ENCODE measurements at places on chromosomes 2 and 18.

DNA sequence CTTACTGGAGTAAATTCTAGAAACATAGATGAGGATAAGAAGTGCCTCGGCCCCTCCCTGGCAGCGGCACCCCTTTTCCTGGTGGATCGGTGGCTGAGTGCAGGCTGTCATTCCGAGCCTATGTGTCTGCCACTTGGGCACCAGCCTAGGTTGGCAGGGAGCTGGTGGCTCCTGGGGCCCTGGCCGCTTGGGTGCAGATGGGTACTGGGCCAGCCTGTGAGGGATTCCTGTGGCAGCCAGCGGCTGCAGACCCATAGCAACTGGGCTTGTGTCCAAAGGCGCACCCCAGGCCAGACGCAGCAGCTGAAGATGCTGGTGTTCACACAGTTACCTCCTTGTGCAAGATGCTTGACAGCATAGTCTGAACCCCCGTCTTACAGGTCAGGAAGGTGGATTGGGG is 2.8 kb downstream of the SNORC start:
- DNase-seq = no peak

- DNase-seq = no peak
Observed at GRCh38 chr18:21307578-21307977, 65.5 kb downstream of the GREB1L start.

DNA sequence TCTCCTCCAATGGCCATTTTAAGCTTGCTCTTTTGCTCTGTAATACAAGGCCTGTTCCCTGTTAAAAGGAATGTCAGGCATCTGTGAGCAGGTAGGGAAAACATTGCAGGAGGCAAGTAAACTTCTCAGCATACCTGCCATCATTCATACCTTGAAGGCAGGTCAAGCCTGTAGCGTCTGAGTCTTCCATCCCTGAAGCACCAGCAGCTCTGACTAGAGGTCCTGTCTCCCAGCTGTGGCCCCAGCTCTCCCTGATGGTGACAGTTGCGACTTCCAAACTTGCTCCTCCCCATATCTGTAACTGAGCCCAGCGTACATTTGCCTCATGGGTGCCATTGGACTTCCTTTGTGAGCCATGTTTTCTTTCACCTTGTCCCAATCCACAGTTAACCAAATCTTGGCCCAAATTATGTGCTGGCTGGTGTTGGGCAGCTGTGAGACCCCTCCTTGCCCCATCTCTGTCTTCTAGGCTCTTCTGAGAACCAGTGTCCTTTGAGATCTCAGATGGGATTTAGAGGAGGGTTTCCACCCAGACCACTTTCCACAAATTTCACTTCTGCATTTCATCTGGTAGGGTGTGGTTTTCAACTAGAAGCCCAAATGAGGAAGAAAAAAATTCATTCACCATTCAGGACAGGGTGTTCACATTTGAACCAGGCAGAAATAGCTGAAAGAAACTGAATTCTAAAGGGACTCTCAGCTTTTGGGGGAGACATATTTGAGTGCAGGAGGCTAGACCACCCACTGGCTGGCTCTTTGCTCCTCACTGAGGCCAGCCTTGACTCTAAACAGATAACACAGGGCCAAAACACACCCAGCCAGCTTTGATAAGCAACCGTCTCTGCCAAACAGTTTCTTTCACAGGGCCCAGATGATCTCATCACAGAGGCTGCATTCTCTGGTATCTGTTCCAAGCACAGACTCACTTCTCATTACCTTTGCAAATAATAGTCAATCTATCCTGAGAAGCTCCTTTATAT is 66.4 kb upstream of the MSH2 start:
- DNase-seq = no peak

GRCh38 chr18:32264401-32264800 is 74.6 kb downstream of the MEP1B start:
- DNase-seq = no peak

DNA sequence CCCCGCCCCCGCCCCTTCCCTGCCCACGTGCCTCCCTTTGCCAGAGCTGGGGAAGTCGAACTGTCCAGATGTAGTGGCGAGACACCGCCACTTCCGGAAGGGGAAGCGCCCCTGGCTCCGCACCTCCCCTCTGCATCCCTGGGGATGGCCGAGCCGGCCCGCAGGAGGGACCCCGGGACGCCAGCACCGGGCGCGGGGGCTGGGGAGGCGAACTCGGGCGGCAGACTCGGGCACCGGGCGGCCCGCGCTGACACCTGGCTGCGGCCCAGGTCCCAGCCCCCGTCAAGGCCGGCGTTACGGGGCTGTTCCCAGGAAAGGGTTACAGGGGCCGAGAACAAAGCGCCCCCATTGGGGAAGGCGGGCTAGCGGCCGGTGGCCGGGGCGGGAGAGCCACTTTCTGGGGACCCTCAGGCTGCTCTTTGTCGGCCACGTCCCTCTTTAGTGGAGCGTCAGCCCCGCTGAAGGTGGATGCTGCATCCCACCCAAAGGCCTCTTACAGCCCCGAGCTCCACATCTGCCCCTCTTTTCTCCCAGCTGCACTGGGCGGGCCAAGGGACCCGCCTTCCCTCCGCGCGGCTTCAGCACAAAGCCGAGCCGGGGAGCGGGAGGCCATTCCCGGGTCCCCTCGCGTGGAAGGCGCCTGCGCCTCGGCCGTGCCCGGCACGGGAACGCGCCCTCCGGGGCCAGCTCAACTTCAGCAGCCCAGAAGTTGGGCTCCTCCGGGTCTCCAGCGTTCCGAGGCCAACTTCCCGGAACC is 1.3 kb downstream of the SDC1 start:
- DNase-seq = peak; percentile 4

DNA sequence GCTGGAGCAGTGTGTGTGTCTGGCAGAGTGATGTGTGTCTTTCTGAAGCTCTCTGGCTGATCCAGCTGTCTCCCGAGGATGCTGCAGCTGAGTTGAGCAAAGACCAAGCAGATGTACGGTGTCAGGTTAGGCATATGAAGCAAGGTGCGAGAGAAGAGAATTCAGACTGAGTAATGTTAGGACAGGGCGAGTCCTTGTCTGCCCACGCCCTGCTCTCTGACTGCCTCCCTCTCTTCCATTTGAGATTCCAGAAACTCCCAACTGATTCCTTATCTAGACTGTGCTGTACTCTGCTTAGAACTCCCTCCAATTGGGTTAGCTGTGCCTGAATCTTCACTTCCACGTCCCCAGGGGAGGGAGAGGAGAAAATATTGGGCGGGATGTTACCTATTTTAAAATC is 25.7 kb upstream of the LPIN1 start:
- no peak for DNase-seq

GRCh38 chr2:229265727-229266126 is 5.4 kb downstream of the PID1 start:
- DNase-seq = no peak

- no peak for DNase-seq
Observed at GRCh38 chr2:200450288-200450687, 59.6 kb downstream of the KCTD18 start.

GRCh38 chr2:83103613-83104012 is 1355.5 kb downstream of the SUCLG1 start:
- DNase-seq = no peak

DNA sequence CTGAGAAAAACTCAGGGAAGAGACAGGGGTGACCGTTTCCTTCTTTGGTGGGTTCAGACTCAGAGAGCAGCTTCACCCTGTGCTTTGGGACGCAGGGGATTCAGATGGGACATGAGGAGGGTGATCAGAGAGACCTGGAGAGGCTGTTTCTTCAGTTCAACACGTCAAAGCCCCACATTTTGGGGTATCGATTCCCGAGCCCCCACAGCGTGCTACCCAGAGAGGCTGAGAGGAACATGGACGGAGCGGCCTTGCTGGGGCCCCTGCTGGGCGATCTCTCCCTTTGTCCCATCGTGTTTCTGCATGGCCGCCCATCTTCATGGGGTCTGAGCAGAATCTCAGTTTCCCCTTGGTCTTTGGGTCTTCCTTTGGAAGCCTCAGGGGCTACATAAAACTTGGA is 38.2 kb upstream of the PXDN start:
- no peak for DNase-seq

- peak; percentile 24 for DNase-seq
Observed at GRCh38 chr2:88483200-88483599, 30.7 kb upstream of the FOXI3 start.

DNA sequence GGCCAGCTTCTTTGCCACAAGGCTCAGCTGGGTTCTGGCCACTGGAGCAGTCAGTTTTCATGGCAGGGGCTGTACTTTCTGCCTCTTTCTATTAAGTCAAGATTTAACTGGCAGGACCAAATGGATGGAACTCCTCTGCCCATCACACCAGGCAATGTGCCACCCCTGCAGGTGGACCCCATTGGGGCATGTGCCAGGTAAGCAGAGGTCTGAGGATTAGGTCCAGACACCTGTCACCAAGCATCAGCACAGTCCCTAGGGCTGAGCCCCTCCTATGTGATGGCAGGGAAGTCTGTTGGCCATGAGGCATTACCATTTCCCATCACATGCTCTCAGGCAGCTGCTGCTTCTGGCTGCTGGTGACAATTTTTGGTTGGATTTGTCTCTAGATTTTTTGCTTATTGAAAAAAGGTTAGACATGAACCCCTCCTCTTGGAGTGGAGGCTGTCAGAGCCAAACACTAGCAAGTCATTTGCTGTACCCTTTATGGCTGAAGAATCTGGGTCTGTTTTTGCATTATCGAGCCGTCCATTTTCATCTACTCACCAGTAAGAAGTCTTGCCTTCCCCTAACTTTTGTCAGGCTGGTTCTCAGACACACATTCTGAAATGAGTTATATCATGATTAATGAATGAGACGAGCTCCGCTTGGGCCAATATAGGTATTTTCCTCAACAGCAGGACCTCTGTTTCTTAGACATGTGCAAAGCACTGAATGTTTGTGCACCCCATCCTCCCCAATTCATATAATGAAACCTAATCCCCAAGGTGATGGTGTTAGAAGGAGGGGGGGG is 328.0 kb downstream of the TSN start:
- no peak for DNase-seq

GRCh38 chr2:162221064-162221463 is 22.2 kb downstream of the FAP start:
- no peak for DNase-seq

GRCh38 chr18:407626-408224 is 92.8 kb downstream of the COLEC12 start:
- no peak for DNase-seq

DNA sequence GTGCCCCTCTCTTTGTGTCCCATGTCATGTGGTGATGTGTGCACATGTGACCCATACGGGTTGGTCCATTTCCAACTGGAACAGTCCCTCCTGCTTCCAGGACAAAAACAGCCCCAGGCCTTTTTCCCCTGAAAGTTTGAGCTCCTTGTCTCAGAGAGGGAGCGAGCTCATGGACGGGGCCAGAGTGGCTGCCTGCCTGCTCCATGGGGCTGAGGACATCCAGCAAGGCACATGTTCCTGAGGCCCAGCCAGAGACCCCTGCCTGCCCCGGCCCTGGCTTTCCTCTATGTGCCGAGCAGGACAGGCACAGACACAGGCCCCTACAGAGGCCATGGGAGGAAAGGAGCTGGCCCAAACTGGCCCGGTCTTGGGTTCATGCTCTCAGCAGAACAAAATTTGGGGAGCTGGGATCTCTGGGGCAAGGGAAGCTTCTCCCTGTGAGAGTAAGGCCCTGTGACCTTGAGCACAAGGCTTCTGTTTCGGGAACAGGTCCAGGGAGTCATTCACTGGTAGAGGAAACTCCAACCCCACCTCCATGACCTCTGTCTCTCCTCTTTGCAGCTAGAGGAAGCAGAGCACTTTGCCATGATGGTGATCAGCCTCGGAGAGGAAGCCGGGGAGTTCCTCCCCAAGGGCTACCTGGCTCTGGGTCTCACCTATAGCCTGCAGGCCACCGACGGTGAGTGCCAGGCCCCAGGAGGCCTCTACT is 105.8 kb upstream of the MCFD2 start:
- DNase-seq = no peak

DNA sequence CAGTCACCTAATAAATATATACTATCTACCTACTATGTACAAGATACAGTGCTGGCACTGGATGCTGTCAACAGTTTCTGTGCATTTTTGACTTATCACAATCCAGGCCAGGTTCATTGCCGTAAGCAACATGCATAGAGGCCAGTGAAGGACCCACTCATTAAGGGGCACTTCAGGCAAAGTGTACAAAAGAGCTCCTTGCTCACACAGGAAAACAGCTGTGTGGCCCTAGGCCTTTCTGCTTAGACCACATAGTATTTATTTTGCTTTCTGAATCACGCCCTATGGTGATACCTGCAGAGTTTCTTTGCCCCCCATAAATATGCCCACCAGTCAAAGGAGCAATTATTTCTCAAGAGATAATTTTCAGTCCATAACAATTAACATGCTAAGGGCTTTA is 39.6 kb upstream of the STAT4 start:
- DNase-seq = no peak

GRCh38 chr2:237529452-237530402 is 36.6 kb upstream of the PRLH start:
- no peak for DNase-seq

DNA sequence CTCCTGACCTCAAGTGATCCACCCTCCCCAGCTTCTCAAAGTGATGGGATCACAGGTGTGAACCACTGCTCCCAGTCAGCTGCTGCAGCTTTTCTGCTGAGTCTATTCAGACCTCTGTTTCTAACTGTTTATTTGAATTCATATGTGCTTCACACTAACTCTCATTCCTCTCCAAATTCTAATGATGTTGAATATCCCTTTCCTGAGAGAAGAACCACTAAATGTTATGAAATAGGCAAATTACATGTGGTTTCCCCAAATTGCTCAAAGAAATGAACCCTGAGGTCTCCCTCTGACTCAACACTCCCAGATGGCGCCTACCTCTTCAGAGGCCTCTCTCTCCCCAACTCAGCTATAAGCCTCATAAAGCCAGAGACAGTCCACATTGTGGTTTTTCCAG is 98.6 kb downstream of the IRS1 start:
- DNase-seq = peak; percentile 8

GRCh38 chr2:65557616-65558573 is 125.5 kb upstream of the SPRED2 start:
- DNase-seq = no peak

GRCh38 chr2:14363976-14364375 is 268.5 kb upstream of the LRATD1 start:
- DNase-seq = no peak

GRCh38 chr2:16470936-16471490 is 194.6 kb downstream of the CYRIA start:
- DNase-seq = no peak

- DNase-seq = no peak
Observed at GRCh38 chr2:129011466-129012061, 692.9 kb upstream of the HS6ST1 start.

GRCh38 chr18:57431002-57431382 is 4.2 kb upstream of the ONECUT2 start:
- no peak for DNase-seq

DNA sequence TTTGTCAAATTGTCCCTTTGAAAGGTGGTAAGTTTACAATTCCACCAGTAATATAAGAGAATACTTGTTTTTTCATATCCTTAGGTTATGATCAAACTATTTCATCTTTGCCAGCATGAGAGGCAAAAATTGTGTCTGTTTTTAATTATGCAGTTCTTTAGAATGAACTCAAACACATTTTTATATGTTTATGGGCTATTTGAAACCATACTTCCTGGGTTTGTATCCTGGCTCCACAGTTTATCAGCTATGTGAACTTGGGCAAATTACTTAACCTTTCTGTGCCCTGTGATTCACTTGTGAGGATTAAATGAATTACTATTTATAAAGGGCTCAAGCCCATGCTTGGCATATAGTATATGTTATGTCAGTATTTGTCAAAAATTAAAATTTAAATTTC is 109.4 kb downstream of the TANC1 start:
- no peak for DNase-seq

GRCh38 chr2:169007356-169007755 is 23.8 kb downstream of the ABCB11 start:
- DNase-seq = no peak

GRCh38 chr18:3153107-3153704 is 66.6 kb downstream of the MYOM1 start:
- no peak for DNase-seq

GRCh38 chr18:76412010-76412817 is 82.8 kb downstream of the ZNF516 start:
- no peak for DNase-seq

GRCh38 chr18:46253498-46253897 is 149.3 kb downstream of the HAUS1 start:
- no peak for DNase-seq

Data from NCI-H774 (cell line).